Astrocyte of the spinal cord (primary cell): ENCODE measurements at places on chromosomes 2 and 18.

- no peak for DNase-seq
These were observed 656 bp downstream of the TBC1D8 start for GRCh38 chr2:101150306-101151145.

- DNase-seq = no peak
These were observed 502.2 kb upstream of the CELF4 start for GRCh38 chr18:38067821-38068220.

DNA sequence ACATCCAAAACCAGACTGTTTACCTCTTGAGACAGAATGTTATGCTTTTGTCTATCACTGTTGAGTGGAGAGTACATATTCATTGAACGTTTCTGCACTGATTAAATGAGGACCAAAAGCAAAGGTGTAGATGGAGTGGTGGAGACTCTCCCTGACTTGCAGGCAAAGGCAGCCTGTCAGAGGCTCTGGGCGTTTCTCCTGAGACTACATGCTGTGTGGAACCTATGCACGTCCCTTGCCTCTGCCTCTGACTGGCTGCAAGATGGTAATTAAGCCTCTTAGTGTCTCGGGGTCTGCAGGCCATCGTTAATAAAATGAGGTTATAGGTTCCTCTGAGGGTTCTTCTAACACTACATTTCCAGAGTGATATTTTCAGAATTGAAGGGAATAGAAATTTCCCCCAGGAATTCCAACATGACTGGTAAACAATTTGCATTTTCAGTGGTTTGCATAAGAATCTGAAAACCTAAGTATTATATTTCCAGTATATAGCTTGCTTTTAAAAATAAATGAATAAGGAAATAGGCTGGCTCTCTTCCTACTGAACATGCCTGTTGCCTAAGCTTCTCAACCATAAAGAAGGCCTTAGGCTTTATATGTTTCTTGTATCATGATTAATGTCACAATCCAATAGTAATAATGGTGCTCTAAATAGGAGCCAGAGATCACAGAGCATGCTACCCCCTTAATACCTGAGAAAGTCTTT, 107.4 kb downstream of the FTCDNL1 start:
- no peak for DNase-seq

- peak; percentile 4 for DNase-seq
These were observed 59.5 kb downstream of the TNFRSF11A start for GRCh38 chr18:62384610-62385097.

GRCh38 chr2:172467382-172467781, 40.0 kb downstream of the ITGA6 start:
- DNase-seq = no peak
